ENCODE measurements at places on chromosomes 11 and 22.

DNA sequence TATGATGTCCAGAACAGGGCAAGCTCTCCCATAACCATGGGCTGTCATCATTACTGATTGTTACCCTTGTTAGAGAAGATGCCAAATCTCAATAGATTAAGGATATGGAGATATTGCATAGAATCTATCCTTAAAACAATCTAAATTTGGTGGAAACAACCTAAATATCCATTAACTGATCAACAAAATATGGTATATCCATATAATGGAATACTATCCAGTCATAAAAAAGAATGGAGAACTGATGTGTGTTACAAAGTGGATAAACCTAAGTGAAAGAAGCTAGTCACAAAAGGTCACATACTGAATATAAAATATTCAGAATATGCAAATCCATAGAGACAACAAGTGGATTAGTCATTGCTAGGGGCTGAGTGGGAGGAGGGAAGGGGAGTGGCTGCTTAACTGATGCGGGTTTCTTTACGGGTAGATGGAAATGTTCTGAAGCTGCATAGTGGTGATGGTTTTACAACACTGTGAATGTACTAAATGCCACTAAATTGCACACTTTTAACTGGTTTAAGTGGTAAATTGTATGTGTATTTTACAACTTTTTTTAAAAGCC lies 36.1 kb upstream of the SMCO4 start:
- DNase-seq = no peak

GRCh38 chr22:29313576-29314466 lies 1.7 kb downstream of the RASL10A start:
- no peak for DNase-seq

DNA sequence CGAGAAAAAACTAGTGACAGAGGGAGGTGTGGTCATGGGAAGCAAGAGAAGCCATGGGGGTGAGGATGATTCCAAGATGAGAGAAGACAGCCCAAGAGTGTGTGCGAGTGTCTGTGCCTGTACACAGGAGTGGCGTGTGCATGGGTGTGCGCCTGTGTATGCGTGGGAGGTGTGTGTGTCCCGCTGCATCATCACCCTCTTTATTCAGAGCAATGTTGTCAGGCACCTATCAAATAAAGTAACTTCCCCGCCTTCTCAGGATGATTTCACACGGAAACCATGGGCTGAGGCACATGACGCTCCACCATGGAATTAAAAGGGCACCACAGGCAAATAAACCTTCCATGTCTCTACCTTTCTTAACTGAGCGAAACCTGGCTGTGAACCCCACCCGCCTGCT lies 24.6 kb downstream of the MS4A10 start:
- DNase-seq = no peak

DNA sequence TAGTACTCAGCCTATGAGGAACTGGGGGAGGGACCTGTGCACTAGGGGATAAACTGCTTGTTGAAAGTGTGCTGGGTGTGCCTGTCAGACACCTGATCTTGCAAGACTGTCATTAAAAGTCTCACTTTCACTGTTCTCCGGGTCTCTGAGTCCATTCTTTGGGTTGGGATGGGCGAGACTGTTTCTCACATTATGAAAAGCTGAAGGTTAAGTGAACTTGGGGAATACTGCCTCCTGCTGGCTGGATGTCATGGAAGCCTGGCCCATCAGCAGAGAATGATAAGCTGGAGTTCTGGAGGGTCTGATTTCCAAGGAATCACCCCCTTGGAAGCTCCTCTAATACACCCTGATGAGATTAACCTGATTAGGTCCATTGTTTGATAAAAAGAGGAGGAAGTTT lies 9.0 kb upstream of the VPREB1 start:
- peak; percentile 72 for DNase-seq

DNA sequence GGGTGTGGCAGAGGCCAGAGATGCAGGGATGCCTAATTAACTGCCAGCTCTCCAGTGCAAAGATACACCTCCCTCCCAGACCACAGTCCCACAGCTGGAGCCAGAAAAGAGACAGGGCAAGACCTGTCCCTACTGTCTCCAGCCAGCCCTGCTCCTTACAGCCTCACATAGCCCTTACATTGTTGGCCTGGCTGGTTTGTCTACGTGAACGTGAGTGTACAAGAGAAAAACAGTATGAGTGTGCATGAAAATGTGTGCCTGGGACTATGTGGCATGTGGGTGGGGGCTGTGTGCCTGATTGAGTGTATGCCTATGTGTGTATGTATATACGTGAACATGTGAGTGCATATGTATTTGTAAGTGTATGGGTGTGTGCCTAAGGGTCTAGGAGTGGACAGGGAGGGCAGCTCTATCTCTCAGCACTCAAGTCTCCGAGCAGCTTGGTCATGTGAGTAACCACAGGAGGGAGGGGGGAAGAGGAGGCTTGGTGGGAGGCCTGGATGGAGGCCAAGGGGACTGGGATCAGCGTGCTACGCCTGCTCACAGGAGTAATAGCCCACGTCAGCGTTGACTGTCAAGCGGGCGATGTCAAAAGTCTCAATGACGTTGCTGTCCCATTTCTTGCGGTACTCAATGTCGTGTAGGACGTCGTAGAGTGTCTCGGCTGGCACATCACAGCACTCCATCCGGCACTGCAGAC lies 6.6 kb upstream of the ARAP1 start:
- DNase-seq = no peak

DNA sequence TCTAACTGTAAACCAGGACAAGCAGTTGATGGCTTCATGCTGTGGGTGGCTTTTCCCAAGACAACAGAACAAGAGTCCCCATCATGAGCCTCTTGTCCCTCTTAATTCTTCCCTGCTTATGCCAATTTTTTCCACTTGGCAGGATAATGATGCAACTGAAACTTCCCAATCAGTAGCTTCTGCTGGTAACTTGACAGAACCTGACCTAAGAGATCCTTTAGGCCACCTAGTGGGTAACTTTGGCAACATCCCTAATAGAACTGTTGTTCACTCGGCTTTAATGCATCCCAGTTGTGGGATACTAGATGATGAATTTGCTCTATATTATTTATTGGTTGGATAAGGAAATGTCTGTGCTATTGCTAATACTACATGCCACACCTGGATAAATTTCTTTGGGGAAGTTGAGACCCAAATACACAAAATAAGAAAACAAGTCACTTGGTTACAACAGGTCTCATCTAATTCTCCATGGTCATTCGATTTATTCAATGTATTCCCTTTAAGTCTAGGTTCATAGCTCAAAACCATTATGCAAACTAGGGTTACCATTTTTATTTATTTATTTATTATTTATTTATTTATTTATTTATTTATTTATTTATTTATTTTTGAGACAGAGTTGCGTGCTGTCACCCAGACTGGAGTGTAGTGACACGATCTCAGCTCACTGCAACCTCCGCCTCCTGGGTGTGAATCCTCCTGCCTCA lies 41.4 kb upstream of the NFAM1 start:
- peak; percentile 47 for DNase-seq

All from activated CD4-positive, alpha-beta T cell treated with anti-CD3 and anti-CD28 coated beads, Interleukin-10, Interleukin-2, amounts not matched to agents 100 ng/mL and 50 ng/mL, durations not matched to agents 16 hours and 8 hours (primary cell).